Occipital lobe (tissue), 3 donors: ENCODE measurements at places on chromosomes 5 and 9. TPM values are rescaled to one million over a fixed set of nuclear protein-coding genes. Genes with fewer than 3 reads are reported as not detected.
A peak's percentile ranks its signal among the peaks of the same experiment; 100 is the strongest.

DNA sequence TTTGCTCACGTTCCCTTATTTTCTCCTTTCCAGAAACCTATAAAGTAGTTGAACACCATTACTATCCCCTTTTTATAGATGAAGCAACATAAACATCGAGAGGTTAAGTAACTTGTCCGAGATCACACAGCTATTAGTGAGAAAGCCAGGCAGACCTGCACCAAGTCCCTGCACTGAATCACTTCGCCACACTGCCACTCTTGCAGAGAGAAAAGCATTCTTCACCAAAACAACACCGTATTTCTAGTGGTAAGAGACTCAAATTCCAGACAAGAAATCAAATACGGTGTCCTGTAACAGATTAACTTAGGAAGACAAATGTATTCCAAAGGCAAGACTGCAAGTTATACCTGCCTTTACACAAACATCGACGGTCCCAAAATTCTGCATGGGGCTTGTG, 82.0 kb upstream of the DMRT1 start:
- no peak for DNase-seq

GRCh38 chr9:130255631-130256134, 9.9 kb upstream of the HMCN2 start:
- no peak for DNase-seq

- no peak for DNase-seq
These were observed 82.6 kb downstream of the PBX3 start for GRCh38 chr9:125829743-125830142.

DNA sequence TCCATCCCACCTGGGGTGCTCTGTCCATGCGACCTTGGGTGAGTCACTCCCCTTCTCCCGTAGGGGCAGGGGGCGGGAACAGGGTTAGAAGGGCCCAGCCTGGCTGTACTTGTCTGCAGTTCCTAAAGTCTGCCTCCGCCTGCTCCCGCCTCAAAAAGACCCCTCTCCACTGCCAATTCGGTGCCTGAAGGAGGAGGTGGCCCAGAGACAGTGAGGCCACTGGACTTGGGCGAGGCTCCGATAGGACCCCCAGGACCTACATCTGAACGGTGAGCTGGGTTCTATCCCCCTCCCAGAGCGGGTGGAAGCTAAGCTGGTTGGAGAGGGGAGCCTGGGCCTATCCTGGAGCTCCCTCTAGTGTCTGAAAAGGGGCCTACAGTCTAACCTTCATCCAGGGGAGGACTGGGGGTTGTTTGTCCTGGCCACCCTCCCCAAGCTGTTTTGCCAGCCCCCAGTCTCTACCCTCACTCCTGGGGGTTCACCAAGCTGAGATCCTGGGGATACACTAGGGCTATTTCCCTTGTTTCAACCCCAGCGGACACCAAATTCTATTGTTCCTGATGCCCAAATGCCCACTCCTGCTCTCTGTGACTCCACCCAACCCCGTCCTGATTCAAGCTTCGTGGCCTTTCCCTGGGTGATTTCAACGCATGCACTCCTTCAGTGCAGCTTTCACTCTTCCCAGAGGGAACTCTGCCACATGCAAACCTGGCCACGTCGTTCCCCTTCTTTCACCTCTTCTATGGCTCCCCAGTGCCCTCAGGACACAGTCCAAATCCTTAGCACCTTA, 6.1 kb upstream of the CRB2 start:
- peak; percentile 56 for DNase-seq

DNA sequence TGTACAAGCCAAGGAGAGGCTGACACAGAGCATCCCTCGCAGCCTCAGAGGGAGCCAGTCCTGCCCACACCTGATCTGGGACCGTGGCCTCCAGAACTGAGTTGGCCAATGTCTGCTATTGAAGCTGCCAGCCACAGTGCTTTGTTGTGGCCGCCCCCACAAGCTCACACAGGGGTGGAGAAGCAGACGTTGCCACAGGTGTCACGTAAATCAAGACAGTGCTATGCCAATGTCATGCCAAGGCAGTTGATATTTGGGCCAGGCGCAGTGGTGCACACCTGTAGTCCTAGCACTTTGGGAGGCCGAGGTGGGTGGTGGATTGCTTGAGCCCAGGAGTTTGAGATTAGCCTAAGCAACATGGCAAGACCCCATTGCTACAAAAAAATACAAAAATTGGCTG, 17.3 kb upstream of the TERT start:
- DNase-seq = no peak

GRCh38 chr5:56350597-56351170, 117.6 kb upstream of the ANKRD55 start:
- DNase-seq = no peak

The CDC20B gene
- 0.78 TPM for total RNA-seq

The FOXD4 gene
- 0.47 TPM for total RNA-seq

The PRRX2 gene
- total RNA-seq = 0.16 TPM

The SPATA31C1 gene
- not detected for total RNA-seq

The SPINK4 gene
- total RNA-seq = not detected

The SMIM27 gene
- total RNA-seq = 4.4 TPM

The GKAP1 gene
- 10.9 TPM for total RNA-seq

The ARID3C gene
- total RNA-seq = not detected
